ENCODE measurements at places on chromosomes 5 and 9. TPM values are rescaled to one million over a fixed set of nuclear protein-coding genes. Genes with fewer than 3 reads are reported as not detected.
A peak's percentile ranks its signal among the peaks of the same experiment; 100 is the strongest.

GRCh38 chr9:114666401-114666800 lies 8.8 kb upstream of the TEX53 start:
- peaks cover 5% of the 10 kb centered on the region for H3K4me1 ChIP-seq
- no peak overlapping the region for H3K27ac ChIP-seq
- no peaks in the 10 kb centered on the region for H3K36me3 ChIP-seq
- H3K4me3 ChIP-seq = no peak overlapping the region
- H3K27me3 ChIP-seq = no peaks in the 10 kb centered on the region

- no peaks in the 10 kb centered on the region for H3K36me3 ChIP-seq
- H3K4me3 ChIP-seq = no peak overlapping the region
- no peak for DNase-seq
These were observed 51.5 kb downstream of the MTMR12 start for GRCh38 chr5:32261198-32261597.

DNA sequence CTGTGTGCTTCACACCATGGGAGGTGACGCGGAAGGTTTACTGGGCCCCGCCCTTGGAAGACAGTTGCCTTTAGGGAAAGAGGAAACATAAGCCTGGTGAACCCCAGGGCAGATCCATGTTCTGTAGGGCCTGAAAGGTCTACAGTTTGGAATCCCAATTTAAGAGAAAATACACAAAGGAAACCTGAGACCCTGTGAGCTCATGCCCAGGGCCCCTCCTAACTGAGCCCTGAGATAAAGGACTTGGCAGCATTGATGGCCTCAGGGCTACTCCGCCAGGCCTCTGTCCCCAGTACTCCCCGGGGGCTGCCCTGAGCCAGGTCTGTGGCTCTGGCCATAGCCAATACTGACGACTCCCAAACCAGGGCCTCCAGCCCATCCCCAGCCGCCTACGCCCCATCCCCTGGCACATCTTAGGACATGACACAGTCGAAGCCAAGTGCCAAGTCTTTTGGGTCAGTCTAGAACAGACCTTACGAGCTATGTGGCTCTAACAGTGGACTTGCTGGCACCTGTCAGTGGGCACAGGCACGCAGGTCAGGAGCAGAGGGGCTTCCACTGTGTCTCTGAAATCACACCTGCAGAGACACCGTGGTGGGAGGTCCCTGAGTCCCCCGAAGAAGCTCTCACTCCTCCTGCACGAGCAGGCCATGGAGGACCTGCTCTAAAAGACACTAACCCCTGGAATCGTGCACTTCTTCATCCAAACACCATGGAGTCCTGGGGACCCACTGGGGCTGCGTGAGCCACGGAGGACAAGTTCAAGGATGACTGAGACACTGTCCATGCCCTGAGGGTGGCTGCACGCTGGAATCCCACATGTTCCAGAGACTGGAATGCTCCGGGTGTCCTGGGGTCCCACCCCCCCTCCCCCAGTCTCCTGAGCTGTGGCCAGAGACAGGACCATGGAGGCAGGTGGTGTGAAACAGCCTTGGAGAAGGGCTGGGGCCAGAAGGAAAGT lies 40.3 kb upstream of the BARHL1 start:
- H3K4me3 ChIP-seq = no peak overlapping the region
- H3K36me3 ChIP-seq = no peaks in the 10 kb centered on the region
- DNase-seq = no peak
- H3K27ac ChIP-seq = no peak overlapping the region
- H3K4me1 ChIP-seq = peaks cover 7% of the 10 kb centered on the region

DNA sequence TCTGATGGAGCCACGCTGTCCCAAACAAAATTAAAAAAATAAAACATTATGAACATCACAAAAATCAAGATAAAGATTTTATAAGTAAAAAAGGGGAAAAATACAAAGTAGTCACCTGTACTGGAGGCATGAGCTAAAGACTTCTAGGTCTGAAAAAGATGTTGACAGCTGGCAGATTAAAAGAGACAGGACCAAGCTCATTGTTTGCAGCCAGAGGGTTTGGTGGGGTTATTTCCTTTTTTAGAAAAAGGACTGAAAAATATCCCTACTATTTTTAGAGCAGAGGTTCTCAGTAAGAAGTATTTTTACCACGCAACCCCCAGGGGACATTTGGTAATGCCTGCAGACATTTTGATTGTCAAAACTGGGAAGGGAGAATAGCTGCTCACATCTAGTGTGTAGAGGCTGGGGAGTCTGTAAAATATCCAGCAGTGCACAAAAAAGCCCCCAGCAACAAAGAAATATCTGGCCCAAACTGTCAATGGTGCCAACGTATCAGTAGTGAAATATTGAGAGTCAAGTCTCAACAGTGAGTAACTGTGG lies 353.4 kb downstream of the TLE1 start:
- no peaks in the 10 kb centered on the region for H3K27me3 ChIP-seq
- DNase-seq = no peak
- H3K27ac ChIP-seq = no peak overlapping the region
- no peaks in the 10 kb centered on the region for H3K4me1 ChIP-seq
- H3K4me3 ChIP-seq = no peak overlapping the region
- H3K36me3 ChIP-seq = no peaks in the 10 kb centered on the region

GRCh38 chr5:73826301-73827105 lies 200.5 kb downstream of the ARHGEF28 start:
- peak overlapping the region; percentile 7 for H3K27ac ChIP-seq
- no peak for DNase-seq
- no peak overlapping the region for H3K4me3 ChIP-seq
- no peaks in the 10 kb centered on the region for H3K36me3 ChIP-seq

GRCh38 chr5:109478830-109479229 lies 69.1 kb upstream of the PJA2 start:
- H3K36me3 ChIP-seq = no peaks in the 10 kb centered on the region
- no peak for DNase-seq
- no peaks in the 10 kb centered on the region for H3K27me3 ChIP-seq
- no peak overlapping the region for H3K27ac ChIP-seq
- H3K4me3 ChIP-seq = no peak overlapping the region

PCDHA11 gene
- 3.6 TPM for total RNA-seq

- no peaks in the 10 kb centered on the region for H3K27me3 ChIP-seq
- peaks cover 19% of the 10 kb centered on the region for H3K4me1 ChIP-seq
- no peak overlapping the region for H3K4me3 ChIP-seq
- no peak for DNase-seq
- no peak overlapping the region for H3K27ac ChIP-seq
- no peaks in the 10 kb centered on the region for H3K36me3 ChIP-seq
These were observed 28.8 kb upstream of the TJP2 start for GRCh38 chr9:69145144-69145715.

DNA sequence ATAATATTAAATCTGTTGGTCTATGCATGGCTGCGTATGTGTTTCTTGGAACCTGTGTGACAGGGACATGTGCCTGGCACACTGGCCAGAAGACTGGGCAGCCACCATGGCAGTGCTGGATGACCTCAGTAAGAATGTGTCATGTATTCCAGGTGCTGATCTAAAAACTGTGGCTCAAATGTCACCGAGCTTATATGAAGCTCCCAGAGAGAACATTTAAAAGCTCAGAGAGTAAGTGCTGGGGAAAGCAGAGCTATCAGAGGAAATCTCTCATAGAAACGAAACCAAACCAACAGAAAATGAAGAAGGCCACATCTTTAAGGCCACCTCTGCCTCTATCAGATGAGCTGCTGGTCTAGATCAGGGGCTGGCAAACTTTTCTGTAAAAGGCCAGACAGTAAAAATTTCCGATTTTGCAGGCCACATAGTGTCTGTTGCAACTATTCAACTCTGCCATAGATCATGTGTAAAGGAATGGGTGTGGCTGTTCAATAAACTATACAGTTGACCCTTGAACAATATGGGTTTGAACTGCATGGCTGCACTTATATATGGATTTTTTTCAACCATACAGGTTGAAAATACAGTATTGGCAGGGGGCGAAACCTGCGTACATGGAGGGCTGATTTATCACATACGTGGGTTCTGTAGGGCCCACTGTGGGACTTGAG lies 31.8 kb downstream of the TSTD2 start:
- no peaks in the 10 kb centered on the region for H3K27me3 ChIP-seq
- H3K4me1 ChIP-seq = peaks cover 4% of the 10 kb centered on the region
- no peak overlapping the region for H3K4me3 ChIP-seq
- H3K27ac ChIP-seq = no peak overlapping the region
- DNase-seq = no peak
- no peaks in the 10 kb centered on the region for H3K36me3 ChIP-seq

CEL gene
- 8,438 TPM for total RNA-seq

DNA sequence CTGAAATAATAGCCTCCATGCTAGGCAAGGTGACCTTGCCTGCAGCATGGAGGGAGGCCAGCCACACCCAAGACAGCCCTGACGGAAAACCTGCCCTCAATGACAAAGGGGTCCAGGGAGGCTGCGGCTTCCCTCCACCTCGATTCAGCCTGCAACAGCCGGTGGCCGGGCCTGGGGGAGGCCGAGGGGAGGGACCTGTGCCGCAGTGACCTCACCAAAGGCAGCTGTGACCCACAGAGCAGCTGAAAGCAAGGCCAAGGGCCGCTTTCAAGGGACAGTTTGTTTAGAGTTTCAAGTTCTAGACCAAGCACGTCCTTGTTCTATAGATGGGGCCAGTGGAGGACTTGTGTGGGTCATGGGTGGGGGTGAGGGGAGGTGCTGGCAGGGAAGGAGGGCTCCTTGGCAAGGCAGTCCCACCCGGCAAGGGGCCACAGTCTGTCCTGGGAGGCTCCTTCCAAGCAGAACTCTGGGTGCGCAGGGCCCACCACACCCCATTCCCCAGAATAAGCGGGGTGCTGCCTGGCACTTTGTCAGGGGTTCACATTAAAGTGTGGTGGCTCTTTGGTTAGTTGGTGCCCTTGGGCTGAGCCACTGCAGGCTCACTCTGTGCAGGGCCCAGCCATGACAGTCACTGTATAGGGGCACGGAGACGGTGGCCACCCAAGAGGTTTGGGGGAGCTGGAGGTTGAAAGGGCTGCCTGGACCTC lies 226.5 kb downstream of the FANCC start:
- H3K27me3 ChIP-seq = no peaks in the 10 kb centered on the region
- peaks cover 62% of the 10 kb centered on the region for H3K4me1 ChIP-seq
- H3K27ac ChIP-seq = peak overlapping the region; percentile 40
- no peaks in the 10 kb centered on the region for H3K36me3 ChIP-seq

DNA sequence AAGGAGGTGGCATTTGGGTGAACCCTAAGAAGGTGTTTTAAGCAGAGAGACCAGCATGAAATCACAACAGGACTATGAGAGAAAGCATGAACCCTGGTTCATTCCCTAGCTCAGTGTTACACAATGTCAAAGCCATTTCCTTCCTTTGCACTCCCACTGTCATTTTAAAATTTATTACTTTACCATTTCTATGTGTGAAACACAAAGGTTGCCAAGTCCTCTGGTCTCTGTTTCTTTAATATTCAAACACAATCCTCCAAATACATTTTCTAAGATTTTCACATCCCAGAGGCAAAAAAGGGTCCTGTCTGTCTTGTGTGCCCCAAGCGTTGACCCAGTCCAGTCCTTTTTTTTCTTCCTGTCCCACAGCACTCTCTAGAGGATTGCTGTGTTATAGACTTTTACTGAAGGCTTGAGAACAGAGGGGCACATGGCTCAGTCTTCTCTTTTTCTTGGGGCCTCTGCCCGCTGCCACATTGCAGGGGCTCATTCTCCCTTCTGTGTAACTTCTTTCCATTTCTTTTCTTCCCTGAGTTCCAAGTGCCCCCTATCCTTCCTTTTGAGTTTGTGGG lies 78.6 kb upstream of the SLC28A3 start:
- H3K4me3 ChIP-seq = no peak overlapping the region
- no peak for DNase-seq
- no peaks in the 10 kb centered on the region for H3K36me3 ChIP-seq
- H3K4me1 ChIP-seq = no peaks in the 10 kb centered on the region
- no peak overlapping the region for H3K27ac ChIP-seq
- H3K27me3 ChIP-seq = no peaks in the 10 kb centered on the region
